ENCODE measurements at places on chromosomes 12 and 14. TPM values are rescaled to one million over a fixed set of nuclear protein-coding genes. Genes with fewer than 3 reads are reported as not detected.

Gene KRT73
- total RNA-seq = not detected

Gene PPP1R1A
- total RNA-seq = 316 TPM

Gene ASCL1
- 0.15 TPM for total RNA-seq

DNA sequence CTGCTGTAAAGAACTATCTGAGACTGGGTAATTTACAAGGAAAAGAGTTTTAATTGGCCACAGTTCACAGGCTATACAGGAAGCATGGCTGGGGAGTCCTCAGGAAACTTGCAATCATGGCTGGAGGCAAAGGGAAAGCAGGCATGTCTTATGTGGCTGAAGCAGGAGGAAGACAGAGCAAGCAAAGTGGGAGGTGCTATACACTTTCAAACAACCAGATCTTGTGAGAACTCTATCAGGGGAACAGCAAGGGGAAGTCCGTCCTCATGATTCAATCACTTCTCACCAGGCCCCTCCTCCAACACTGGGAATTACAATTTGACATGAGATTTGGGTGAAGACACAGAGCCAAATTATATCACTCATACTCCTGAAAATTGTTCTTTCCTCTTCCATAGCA is 109.5 kb upstream of the PKP2 start:
- no peaks in the 10 kb centered on the region for H3K4me1 ChIP-seq
- no peak overlapping the region for H3K27ac ChIP-seq
- no peak overlapping the region for H3K4me3 ChIP-seq
- H3K36me3 ChIP-seq = no peaks in the 10 kb centered on the region

DNA sequence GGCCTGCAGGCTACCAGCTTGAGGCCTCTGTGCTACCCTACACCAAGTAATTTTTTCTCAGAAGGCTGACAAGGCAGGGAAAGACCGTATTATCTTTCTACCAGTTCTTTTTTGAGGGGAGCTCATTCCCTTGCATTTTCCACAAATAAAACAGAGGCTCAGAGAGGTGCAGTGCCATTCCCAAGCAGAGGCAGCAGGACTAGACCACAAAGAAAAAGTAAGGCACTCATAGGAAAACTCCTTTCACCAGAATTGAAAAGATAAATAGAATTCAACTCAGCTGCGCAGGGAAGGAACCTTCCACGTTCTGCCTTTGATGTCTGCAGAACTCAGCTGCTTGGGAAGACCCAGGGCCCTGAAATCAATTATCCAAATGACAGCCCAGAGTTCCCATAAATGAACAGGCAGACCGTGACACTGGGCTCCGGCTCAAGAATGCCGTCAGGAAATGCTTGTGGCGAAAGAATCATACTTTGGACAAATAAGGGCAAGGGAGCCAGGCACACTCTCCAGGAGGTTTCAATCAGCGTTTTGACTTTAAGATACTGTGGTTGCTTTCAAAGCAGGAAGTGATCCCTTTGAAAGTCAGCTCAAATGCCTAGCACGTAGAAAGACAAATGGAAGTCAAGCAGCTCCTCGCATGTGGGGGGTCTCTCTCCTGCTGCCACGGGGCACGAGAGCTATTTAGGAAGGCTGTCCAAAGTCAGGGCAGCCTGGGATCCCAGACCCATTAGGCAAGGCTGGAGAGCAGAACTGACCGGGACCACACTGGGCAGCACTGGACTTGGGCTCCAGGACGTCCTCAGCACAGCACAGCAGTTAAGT is 14.0 kb downstream of the KCTD10 start:
- H3K4me1 ChIP-seq = peaks cover 53% of the 10 kb centered on the region
- peak overlapping the region; percentile 97 for H3K27ac ChIP-seq
- no peaks in the 10 kb centered on the region for H3K27me3 ChIP-seq
- peak overlapping the region; percentile 19 for H3K4me3 ChIP-seq

- no peak overlapping the region for H3K27ac ChIP-seq
- DNase-seq = no peak
- H3K4me1 ChIP-seq = no peaks in the 10 kb centered on the region
- H3K4me3 ChIP-seq = no peak overlapping the region
- no peaks in the 10 kb centered on the region for H3K36me3 ChIP-seq
These were observed 3.9 kb upstream of the TM7SF3 start for GRCh38 chr12:27018037-27018436.

DNA sequence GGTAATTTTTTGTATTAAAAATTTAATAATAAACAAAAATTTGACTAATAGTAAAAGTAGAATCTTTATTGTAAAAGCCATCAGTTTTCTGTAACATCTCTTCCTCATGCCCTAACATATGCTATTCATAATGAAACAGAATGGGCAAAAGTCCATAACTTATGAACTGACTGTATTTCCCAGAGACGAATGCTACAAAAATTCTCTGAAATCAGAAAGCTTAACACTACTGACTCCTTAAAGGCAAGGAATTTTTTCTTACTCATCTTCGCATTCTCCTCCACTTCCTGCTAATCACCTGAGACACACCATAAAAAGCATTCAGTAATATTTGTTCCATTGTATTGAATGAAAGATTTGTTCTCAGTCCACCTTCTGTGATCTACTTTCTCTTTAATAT is 17.6 kb downstream of the MON2 start:
- H3K4me1 ChIP-seq = no peaks in the 10 kb centered on the region
- H3K27me3 ChIP-seq = no peaks in the 10 kb centered on the region
- H3K27ac ChIP-seq = no peak overlapping the region
- no peak overlapping the region for H3K4me3 ChIP-seq

GRCh38 chr12:45419317-45419814 is 203.5 kb downstream of the ANO6 start:
- no peak overlapping the region for H3K4me3 ChIP-seq
- no peaks in the 10 kb centered on the region for H3K36me3 ChIP-seq
- H3K27me3 ChIP-seq = no peaks in the 10 kb centered on the region
- no peak overlapping the region for H3K27ac ChIP-seq

DNA sequence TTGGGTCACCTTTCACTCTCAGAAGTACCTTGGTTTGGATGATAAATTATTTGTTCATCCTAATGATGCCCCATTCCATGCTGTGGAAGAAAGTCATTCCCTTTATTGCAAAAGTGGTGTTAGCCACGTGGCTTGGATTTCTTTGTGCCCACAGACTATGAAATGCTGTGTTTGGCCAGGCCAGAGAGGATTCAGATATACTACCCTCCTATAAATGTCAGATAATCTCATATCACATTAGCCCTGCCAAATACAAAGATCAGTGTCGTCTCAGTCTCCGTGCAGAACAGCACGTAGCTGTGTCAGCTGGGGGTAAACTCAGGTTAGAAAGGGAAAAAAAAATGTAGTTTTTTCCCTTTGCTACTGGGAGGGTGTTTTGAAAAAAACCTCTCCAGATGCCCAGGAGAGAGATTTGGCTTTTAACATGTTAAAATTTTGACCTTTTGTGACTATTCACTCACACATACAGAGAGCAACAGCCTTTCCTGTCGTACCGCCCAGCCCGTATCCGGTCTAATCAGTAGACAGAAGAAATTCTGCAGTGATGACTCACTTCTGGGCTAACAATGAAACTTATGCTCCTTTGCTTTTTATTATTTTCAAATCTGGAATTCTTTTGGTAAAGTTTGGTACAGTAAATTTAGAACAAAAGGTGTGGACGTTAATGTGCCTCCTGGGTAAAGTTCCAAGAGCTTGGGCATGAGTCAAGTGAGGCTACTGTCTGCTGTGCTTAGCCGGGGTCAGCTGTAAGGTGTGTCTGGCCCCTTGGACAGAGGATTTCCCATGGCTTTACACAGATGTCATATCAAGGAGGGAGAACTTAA is 8.5 kb upstream of the PTPRB start:
- H3K36me3 ChIP-seq = no peaks in the 10 kb centered on the region
- DNase-seq = no peak
- no peaks in the 10 kb centered on the region for H3K4me1 ChIP-seq
- no peaks in the 10 kb centered on the region for H3K27me3 ChIP-seq
- no peak overlapping the region for H3K4me3 ChIP-seq

- no peaks in the 10 kb centered on the region for H3K27me3 ChIP-seq
- H3K27ac ChIP-seq = no peak overlapping the region
- no peaks in the 10 kb centered on the region for H3K4me1 ChIP-seq
- no peaks in the 10 kb centered on the region for H3K36me3 ChIP-seq
- DNase-seq = no peak
These were observed 185.9 kb downstream of the ITPR2 start for GRCh38 chr12:26647088-26647487.

DNA sequence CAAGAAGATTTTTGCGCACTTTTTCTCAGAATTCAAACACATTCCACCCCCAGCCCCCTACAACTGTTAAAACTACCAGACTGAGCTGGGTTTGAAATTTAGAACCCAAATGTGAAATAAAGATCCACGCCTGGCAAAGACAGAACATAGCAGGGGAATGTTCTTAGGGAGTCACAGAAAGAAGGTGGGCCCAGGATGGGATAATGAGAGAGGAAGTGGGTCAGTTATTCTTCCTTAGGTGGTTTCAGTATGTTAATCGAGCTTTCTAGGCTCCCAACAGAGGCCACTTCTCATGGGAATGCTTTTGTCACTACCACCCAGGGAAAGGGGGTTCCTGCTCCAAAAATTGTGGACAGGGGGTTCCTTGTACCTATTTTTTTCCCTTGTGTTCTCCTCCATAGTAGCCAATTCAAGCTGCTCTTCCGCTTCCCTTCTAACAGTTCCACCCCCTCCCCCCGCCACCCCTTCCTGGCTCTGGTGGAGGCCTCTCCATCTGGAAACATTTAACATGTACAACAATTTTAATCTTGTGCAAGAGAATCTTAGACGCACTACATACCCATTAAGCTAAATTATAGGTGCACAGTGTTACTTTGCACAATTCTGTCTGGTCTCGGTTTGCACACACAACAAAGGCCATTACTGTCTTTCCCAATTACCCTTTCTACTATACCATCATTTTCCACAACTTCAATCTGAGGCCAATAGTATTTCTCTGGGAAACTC is 218.1 kb downstream of the MON2 start:
- H3K27ac ChIP-seq = peak overlapping the region; percentile 93
- no peaks in the 10 kb centered on the region for H3K27me3 ChIP-seq
- peak; percentile 61 for DNase-seq
- no peaks in the 10 kb centered on the region for H3K36me3 ChIP-seq
- H3K4me3 ChIP-seq = no peak overlapping the region

- H3K4me1 ChIP-seq = no peaks in the 10 kb centered on the region
- DNase-seq = no peak
- no peaks in the 10 kb centered on the region for H3K36me3 ChIP-seq
- H3K27ac ChIP-seq = no peak overlapping the region
- H3K27me3 ChIP-seq = no peaks in the 10 kb centered on the region
These were observed 14.1 kb downstream of the GPX2 start for GRCh38 chr14:64928239-64929013.

GRCh38 chr12:92927055-92927435 is 2.0 kb downstream of the EEA1 start:
- H3K36me3 ChIP-seq = no peaks in the 10 kb centered on the region
- H3K4me1 ChIP-seq = peaks cover 4% of the 10 kb centered on the region
- peak overlapping the region; percentile 1 for H3K4me3 ChIP-seq
- H3K27ac ChIP-seq = peak overlapping the region; percentile 98
- no peaks in the 10 kb centered on the region for H3K27me3 ChIP-seq
- DNase-seq = no peak

- H3K36me3 ChIP-seq = no peaks in the 10 kb centered on the region
- peaks cover 18% of the 10 kb centered on the region for H3K4me1 ChIP-seq
- H3K4me3 ChIP-seq = no peak overlapping the region
- H3K27ac ChIP-seq = peak overlapping the region; percentile 100
- DNase-seq = no peak
These were observed 4.8 kb downstream of the YBX3 start for GRCh38 chr12:10718279-10718821.

DNA sequence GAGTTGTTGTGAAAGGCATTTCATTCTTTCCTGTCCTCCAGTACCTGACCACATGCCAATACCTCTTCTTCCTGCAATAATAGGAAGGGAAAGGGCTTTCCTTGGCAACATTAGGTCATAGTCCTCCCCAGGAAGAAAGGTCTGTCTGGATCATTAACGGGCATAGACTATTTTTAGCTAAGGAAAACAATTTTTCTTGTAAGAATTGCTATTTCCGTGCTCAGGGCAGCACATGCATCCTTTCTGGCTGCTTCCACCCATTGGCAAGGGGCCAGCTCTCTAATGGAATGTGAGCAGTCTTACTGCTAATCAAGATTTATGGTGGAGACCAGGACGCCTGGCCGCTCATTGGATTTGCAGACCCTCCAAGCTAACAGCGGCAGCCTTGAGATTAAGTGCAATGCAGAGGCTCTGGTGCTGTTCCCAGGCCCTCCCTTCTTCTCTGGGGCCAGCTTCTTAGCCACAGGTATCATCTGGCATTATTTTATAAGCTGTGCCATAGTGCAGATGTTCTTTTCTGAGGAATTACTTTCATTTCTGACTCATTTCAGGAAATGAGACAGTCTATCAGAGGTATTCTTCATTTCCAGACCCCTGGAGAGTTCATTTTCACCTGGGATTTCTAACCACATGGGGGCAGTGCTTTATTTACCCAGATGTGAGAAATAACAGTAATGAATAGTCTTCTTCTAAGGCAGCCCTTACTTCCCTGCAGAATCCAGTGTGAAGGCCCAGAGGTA is 52.9 kb downstream of the ANO6 start:
- peak; percentile 61 for DNase-seq
- H3K4me1 ChIP-seq = peaks cover 15% of the 10 kb centered on the region
- no peaks in the 10 kb centered on the region for H3K27me3 ChIP-seq
- peak overlapping the region; percentile 54 for H3K27ac ChIP-seq
- no peak overlapping the region for H3K4me3 ChIP-seq

DNA sequence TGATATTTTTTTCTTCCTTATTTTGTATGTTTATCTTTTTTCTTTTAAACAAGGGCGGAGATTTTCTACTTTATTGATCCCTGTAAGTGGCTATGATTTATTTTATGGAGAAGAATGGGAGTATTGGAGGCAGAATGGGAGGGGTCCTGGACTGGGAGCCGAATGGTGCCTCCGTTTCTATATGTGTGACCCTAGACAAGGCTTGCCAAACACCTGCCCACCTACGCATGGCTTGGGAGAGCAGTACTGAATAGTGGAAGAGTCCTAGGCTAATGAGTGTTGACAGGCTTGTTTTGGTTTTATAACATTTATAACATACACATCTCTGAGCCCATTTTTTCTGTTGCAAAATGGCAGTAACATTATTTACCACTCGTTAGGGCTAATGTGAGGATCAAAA is 29.0 kb downstream of the STK38L start:
- no peaks in the 10 kb centered on the region for H3K27me3 ChIP-seq
- peak overlapping the region; percentile 50 for H3K27ac ChIP-seq
- peaks cover 16% of the 10 kb centered on the region for H3K4me1 ChIP-seq
- no peak overlapping the region for H3K4me3 ChIP-seq
- no peak for DNase-seq

Data from breast epithelium (tissue), 4 donors.